ENCODE measurements at places on chromosomes 3 and 15.

GRCh38 chr15:28125673-28126651 lies 26.8 kb upstream of the OCA2 start:
- no peak for DNase-seq

- DNase-seq: no peak
Measured at GRCh38 chr15:97902140-97902780, 58.2 kb upstream of the ARRDC4 start.

DNA sequence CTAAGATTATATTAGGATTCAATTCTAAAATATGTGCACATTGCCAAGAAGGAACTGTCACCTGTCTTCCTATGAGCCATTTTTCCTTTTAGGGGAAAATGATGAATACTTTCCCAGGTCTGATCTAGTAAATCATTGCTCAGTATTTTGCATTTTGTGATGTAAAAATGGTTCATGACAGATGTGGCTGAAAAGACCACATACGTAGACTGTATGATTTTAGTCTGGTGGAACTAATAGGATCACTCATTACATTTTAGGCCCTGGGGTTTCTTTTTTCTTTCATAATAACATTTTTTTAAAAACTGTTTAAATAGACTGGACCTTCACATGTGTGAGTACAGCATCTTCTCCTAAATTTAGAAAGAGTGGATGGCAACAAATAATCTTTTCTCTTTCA lies 201.7 kb upstream of the MLF1 start:
- DNase-seq: no peak

DNA sequence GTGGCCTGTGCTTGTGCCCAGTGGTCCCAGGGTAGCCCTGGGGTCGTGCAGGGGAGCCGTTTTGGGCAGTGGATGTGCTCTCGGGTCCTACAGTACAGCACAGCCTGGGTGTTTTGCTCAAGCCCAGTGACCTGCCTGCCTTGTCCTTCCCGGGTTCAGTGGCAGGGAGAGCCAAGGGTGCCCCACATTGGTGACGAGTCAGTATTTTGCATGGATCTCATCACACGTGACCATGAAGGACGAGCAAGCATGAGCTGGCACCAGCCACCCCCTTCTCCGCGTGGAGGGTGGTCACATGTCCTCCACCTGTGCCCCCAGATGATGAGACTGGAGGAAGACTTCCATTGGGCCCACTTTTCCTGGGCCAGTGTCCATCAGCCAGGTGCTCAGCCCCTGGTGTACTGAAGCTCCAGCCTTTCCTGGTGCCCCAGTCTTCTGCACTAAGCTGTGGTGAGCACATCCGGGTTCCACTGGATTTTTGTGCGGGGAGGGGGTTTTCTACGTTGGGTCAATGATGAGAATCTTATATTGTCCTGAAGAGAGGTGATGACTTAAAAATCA lies 197.5 kb downstream of the UBE3A start:
- no peak for DNase-seq

DNA sequence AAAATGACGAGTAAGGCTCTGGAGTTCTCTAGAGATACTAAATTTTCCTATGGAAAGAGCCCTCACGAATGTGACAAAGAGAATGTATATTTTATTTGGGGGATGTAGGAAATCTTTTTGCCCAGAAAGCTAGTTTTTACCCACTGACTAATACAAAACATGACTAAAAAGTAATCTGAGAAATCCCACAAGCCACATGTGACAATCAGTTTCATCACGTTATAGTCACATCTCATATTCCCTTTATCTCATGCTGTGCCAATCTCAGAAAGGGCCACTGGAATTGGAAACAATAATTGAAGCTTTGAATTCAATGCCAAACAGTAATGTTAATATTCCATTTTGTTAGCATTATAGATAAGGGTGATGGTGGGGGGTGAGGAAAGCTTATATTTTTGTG lies 509.0 kb upstream of the GOLIM4 start:
- DNase-seq: no peak

DNA sequence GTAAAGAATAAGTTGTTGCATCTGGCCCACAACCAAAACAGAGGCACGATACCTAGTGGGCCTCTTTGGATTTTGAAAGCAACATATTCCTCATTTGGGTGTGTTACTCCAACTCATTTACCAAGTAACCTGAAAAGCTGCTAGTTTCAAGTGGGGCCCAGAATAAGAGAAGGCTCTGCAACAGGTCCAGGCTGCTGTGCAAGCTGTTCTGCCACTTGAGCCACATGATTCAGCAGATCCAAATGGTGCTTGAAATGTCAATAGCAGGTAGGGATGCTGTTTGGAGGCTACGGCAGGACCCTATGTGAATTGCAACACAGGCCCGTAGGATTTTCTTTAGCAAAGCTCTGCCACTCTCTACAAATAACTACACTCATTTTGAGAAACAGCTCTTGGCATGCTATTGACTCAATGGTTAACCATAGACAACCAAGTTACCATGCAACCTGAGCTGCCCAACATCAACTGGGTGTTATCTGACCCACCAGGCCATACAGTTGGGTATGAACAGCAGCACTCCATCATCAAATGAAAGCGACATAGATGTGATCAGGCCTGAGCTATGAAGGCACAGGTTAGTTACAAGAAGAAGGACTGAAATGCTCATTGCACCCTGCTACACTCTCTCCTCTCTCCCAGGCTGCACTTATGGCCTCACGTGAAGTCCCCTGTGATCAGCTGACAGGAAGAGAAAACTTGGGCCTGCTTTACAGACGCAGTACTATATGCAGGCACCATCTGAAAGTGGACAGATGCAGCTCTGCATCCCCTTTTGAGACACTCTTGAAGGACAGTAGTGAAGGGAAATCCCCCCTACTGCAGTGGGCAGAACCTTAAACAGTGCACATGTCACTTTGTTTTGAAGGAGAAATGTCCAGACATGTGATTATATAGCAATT lies 9.5 kb upstream of the MCF2L2 start:
- DNase-seq: no peak
